Inflammatory macrophage (primary cell): ENCODE measurements at places on chromosomes 2 and 18.

DNA sequence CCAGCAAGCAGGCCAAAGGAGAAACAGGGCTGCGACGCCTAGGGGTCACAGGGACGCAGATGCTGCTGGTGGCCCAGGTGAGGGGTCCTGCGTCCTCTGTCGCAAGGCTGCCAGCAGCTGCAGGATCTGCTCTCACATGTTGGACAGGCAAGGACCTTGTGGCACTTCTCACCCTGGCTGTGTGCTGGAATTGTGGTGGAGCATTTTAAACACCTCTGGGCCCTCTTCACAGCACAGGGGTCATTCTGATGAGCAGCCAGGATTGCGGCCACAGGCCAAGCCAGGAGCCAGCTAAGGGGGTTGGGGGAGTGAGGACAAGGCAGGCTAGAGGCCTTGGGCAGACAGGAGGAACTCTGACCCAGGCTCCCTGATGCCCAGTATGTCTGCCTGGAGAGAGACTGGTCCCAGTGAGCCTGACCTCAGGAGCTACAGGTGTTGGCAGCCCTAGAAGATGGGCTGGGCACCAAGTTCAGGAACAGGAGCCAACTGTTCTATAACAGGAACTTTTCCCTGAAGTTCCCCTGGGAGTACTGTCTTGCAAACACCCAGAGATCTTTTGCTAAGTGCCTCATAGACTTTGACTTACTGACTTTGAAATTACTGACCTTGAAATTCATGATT lies 40.2 kb downstream of the EFR3B start:
- DNase-seq: no peak

DNA sequence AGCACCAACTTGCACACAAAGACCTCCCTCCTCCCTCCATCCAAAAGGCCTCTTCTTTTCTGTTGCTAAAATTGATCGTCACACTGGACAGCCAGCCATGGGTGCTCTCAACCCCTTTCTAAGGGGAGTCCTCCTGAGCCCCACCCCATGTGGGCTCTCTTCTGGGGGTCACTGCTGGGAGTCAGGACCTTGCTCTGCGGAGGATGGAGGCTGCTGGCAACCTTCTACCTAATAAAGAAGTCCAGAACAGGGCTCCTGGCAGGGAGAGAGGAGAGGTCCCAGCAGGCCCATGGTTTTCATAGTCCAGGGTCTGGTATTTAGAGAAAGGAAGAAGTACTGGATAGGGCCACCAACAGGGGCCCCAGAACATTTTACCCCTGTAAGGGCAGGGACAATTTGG lies 67.6 kb upstream of the OTOS start:
- DNase-seq: no peak

GRCh38 chr2:69623236-69623635 lies 20.3 kb downstream of the AAK1 start:
- DNase-seq: no peak

DNA sequence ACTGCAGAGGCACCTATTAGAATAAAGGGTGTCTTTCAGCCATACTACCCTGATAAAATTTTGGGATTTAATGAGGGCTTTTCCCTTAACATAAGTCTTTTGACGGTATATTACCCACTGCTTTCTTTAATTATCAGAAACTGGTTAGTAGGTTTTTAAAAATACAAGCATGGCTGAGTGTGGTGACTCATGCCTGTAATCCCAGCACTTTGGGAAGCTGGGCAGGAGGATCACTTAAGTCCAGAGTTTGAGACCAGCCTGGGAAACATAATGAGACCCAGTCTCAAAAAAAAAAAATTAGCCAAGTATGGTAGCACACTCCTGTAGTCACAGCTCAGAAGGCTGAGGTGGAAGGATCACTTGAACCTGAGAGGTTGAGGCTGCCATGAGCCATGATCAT lies 16.1 kb downstream of the CPSF3 start:
- DNase-seq: no peak

DNA sequence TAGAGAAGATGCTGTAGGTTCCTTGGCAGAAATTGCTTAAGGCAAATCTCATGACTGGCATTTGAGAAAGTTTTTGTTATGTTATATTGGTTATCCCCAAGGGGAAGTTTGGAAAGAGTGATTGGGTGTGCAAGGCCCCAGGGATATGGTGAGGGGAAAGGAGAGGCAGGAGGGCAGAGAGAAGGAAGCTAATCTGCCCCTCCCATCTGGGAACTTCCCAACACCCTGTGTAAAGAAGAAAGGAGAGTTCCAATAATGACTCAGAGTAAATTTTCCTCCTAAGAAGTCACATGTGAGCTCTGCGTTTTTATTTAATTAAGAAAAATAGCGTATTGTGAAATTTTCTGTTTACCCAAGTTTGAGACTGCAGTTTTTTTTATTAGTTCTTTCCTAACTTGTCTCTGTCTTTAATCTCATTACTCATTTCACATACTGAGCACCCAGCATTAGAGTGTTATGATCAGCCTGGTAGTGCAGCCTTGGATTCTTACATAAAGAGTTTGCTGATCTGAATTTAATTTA lies 3.1 kb upstream of the KYNU start:
- DNase-seq: peak; percentile 97

DNA sequence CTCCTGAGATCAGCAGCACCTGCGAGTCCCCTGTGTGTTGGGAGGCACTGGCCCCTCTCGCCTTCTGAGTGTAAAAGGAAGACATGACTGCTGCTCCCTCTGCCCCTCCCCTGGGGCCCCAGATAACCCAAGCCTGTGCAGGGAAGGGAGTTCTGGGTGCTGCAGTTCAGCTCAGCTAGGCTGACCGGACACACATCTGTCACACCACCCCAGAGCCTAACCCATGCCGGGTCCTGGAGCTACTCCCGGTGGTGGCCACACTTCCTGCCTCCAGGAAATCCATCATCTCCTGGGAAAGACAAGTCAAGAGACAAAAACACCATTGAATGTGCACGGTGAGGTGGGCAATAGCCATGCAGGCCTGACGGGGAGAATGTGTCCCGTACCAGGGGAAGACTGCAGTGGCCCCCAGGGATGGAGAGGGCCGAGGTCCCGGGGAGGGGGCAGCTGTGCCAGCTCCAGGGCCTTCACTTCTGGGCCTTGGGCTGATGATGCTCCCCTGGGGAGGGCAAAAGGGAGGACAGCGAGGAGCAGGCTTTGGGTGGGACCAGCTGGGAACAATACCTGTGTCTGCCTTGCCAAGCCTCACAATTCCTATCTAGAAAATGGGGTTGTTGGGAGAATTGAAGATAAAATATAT lies 210.6 kb downstream of the TFCP2L1 start:
- DNase-seq: no peak

- DNase-seq: peak; percentile 97
Measured at GRCh38 chr2:112881217-112881985, 29.6 kb upstream of the IL37 start.

GRCh38 chr2:20632446-20632990 lies 18.4 kb downstream of the HS1BP3 start:
- no peak for DNase-seq

- no peak for DNase-seq
Measured at GRCh38 chr18:47983055-47983454, 52.6 kb upstream of the SMAD2 start.

- peak; percentile 1 for DNase-seq
Measured at GRCh38 chr18:39455285-39455684, 1889.7 kb upstream of the CELF4 start.

GRCh38 chr2:3500326-3500899 lies 18.9 kb downstream of the ADI1 start:
- no peak for DNase-seq

- no peak for DNase-seq
Measured at GRCh38 chr2:38505779-38506178, 96.9 kb downstream of the HNRNPLL start.

GRCh38 chr2:88400037-88400767 lies 52.3 kb downstream of the FOXI3 start:
- no peak for DNase-seq

- no peak for DNase-seq
Measured at GRCh38 chr2:219056176-219056895, 4.4 kb downstream of the IHH start.

- DNase-seq: no peak
Measured at GRCh38 chr2:76558157-76558556, 847.4 kb upstream of the GCFC2 start.

- no peak for DNase-seq
Measured at GRCh38 chr2:164504253-164504652, 117.0 kb downstream of the GRB14 start.

GRCh38 chr2:67036444-67036843 lies 360.7 kb upstream of the ETAA1 start:
- no peak for DNase-seq

DNA sequence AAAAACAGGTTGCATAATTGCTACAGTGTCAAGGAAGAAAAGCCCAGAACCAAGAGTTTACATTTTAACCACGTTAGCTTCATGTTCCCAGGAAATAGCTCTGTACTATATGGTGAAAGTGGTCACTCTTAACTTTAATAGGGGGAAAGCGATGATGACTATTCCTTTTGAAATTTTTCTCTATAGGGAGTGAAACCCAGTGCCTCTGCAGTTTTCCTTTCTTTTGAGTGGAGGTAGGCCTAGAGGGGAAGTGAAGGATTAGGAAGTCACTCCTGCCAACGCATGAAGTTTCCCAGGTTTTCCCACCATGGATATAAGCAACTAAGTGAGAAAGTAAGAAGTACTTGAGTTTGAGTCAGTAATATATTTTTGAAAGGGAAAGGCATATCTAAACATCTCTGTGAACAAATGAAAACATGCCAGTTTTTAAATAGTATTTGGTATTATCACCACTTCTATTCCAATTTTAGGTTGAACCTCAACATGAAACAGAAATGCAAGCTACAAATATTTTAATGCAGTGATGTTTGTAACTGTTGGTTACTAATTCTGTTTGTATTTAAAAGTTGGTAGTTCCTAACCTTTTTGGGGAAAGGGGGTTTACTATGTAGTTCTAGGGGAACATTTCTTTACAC lies 91.9 kb downstream of the VRK2 start:
- no peak for DNase-seq

DNA sequence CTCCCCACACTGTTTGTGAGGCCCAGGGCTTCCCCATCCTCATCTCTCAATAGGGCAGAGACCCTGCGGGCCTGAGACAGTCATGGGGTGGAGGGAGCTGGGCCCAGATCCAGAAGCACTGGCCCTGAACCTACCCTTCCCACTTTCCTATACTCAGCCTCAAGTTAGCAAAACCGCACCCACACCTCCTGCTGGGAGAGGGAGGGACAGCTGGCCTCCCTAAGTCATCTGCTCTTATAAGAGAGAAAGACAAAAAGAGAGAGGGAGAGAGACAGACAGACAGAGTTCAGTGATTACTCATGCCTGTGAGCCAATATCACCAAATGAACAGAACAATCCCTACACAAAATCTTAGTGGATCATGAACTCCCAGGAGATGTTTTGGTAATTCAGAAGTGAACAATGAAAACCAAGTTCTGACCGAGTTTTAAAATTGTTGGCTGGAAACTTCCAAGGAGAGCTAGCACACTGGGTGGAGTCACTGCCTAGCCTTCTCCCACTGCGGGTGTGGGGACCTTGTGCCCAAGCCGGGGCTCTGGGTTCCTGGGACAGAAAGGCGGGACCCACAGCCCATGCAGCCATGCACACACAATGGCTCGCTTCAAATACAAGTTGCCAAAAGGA lies 130.5 kb downstream of the PXDN start:
- no peak for DNase-seq

DNA sequence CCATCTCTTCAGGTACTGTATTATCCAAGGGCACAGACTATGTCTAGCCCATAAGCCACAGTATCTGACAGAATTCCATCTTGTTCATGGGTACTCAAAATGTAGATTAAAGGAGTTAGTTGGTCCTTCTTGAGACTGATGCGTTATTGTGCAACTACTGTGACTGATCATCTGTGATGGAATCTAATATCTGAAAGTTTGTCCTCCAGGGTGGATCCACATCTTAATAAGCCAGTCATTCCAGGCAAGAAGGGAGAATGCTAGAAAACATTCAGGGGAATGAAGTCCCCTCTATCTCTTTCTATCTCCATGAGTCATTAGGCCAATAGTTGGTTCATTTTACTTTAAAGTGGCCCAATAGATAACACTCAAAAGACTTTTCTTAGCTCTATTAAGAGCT lies 252.6 kb downstream of the EXOC6B start:
- DNase-seq: no peak

- DNase-seq: no peak
Measured at GRCh38 chr2:125643585-125643984, 1012.4 kb upstream of the GYPC start.
